NCI-H446 (cell line): ENCODE measurements at places on chromosomes 12 and 14.

DNA sequence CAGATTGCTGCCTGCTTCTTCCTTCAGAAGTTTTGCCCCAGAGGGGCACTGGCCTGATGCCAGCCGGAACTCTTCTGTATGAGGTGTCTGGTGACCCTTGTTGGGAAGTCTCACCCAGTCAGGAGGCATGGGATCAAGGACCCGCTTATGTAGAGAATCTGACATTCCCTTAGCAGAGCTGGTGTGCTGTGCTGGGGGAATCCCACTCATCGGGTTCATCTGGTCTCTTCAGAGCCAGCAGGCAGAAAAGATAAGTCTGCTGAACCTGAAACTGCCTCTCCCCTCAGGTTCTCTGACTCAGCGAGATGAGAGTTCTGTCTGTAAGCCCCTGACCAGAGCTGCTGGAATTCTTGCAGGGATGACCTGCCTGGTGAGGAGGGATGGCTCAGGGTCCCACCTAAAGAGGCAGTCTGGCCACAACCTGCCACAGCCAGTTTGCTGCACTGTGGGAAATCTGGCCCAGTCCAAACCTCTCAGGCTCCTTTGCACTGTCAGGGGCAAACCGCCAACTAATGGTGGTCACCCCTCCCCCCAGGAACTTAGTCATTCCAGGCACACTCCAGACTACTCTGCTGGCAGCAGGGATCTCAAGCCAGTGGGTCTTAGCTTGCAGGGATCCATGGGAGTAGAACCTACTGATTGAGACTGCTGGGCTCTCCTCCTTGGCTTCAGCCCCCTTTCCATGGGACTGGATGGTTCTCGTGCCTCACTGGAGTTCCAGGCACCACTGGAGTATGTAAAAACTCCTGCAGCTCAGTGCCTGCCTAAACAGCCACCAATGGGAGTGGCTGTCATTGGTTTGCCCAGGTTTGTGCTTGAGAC, 4.1 kb downstream of the CLEC2D start:
- peak; percentile 68 for DNase-seq

DNA sequence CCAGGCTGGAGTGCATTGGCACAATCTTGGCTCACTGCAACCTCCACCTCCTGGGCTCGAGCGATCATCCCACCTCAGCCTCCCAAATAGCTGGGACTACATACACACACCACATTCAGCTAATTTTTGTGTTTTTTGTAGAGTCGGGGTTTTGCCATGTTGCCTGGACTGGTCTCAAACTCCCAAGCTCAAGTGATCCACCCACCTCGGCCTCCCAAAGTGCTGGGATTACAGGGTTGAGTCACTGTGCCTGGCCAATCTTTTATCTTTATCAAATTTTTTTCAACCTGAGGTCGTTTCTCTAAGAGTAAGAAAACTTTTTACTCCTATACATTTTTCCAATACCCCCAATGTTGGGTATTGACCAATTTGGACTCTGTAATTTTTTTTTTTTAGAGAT, 40.0 kb upstream of the NAP1L1 start:
- no peak for DNase-seq

DNA sequence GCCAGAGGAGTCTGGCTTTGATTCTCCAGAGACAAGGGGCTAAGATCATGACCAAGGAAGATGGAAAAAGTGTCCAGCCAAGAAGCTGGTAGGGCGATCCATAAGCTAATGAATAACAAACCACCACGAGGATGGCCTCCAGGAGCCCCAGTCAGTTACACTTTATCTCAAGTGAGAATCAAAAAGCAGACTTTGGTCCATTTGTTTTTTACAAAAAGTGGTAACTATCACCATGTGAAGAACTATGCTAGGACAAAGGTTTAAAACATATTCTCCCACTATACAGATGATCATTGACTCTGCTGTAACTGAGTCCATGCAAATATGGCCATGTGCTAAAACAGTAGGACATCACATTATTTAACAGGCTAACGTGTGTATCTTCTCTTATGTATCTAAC, 13.9 kb downstream of the SETD3 start:
- DNase-seq: no peak

DNA sequence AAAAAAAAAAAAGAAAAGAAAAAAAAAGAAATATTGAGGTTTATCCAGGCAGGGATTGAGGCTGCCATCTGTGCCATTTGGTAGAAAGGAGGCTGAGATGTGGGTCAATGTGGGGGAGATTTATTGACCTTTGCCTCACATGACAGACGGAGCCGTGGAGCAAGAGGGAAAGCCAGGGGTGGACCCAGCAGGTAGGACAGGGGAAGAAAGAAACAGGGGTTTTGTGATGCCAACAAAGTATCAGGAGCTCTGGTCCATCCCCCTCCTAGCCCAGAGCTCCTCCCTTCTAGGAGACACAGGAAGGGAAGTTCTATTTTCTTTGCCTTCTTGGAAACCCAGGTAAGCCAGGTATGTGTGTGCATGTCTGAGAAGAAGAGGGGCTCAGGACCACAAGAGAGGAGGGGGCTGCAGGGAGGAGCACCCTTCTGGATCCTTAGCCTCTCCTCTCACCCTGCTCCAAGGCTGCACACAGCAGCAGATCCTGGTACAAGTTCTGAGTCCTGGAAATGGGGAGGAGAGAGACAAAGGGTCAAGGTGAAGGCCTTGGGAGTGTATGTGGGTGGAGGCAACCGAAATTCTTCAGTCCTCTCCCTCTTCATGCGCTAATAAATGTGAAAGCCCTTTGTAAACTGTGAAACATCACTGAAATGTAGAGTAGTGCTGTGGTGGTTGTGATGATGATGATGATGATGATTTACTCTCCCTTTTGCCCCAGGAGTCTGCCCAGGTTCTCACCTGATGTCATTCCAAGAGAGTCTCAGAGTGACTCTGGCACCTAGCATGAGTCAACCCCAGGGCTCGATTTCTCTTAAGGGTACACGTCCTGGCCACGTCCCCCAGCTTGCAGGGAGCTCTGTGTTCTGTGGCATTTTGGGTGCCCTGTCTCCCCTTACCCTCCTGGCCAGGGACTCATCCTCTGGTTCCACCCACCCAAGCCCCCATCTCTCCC, 26.3 kb downstream of the ZFP36L1 start:
- DNase-seq: no peak

DNA sequence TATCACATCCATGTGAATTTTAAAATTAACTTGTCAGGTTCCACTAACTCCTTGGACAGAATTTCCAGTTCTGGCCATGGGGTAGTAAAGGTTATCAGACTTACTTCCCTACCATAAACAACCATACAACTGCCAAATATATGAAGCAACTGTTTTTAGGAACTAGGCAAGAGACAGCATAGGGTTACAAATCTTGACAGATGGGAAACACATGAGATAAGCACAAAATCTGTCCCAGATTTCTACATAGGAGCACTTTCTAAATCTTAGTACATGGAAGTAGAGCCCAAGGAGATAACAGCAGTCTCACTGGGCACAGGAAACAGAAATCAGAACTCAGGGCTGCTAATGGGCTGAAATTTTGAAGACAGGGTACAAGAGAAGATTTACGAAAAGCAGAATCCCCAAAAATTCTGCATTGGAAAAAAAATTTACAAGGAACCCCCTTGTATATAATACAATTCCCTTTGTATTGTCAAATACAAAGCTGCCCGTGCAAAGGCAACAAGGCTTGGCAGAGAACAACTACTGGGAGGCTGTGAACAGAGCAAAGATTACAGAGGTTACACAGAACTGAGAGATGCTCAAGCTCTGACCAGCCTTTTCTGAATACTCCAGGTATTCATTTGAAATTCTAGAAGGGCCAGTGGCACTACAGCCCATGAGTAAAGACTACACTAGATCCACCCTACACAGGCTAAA, 43.2 kb downstream of the GALNT4 start:
- DNase-seq: no peak

DNA sequence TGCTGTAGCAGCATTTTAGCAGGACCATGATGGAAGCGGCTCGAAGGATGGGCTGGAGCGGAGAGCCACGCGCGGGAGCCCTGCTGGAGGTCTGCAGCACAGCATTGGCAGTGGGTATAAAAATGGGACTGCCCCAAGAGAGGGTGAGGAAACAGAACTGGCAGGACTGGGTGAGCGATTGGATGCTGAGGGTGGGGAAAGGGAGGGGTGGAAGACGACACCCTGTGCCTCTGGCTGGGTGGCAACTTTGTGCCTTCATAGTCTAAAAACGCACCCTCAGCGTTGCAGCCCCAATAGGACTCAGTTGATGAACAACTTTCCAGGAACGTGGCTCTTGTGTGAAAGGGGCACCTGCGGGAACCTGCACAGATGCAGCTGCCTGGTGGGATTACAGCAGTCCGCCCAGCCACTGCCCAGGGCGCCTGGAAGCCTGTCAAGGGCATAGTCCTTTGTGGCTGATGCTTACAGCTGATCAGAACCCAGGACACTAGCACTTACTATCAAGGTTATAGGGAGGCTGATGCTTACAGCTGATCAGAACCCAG, 73.0 kb downstream of the NINJ2 start:
- no peak for DNase-seq

- DNase-seq: no peak
These were observed 392.1 kb upstream of the DDHD1 start for GRCh38 chr14:53545217-53545616.

DNA sequence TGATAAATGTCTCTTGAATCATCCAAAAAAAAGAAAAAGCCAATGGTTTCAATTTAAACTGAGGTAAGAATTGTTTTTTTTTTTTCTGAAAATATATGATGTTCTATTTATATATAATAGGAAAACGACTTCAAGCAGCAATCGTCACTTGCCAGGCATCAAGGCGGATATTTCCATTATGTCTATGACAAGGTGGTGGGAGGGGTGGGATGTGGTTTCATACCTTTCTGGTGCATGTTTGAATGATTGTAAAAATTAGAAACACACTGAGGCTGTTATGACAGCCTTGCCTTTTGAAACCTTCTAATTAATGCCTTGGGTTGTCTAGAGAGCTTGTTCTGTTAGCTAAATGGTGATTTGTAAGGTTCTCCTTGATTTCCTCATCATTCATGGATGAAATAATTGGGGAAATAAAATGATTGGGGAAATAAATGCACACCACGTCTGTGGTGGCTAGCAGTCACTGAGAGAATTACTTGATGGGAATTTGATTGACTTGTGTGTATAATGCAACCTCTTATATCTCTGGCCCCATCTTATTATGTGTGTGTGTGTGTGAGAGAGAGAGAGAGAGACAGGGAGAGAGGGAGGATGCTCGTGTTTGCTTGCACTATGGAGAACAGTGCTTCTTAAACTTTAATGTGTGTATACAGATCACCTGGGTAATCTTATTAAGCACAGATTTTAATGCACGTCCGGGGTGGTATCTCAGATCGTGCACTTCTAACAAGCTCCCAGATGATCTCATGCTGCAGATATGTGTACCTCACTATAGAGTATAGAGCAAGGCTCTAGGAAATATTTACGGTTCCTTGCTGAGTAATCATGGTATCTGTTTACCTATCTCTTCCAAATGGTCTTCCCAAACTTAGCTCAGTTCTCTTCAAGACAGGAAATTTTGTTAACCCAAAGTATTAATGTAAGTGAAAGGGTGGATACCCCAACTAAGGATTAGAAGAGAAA, 502.6 kb downstream of the DIO2 start:
- no peak for DNase-seq

DNA sequence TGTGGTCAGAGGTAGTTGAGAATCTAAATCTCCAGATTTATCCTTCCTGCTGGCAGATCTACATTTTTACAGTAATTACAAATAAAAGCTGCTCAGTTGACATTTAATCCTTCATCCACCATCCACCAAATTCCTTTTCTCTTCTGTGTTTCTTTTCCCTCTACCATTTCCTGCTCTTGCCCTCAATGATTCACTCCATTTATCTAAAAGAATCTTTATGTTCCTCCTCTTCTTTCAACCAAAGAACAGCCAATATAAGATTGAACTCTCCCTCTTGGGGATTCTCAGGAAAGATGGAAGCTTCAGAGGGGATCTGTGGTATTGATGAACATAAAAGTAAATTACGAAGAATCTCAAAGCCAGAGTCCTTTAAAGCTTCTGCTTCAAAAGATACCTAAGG, 4.4 kb downstream of the MAP4K5 start:
- no peak for DNase-seq

DNA sequence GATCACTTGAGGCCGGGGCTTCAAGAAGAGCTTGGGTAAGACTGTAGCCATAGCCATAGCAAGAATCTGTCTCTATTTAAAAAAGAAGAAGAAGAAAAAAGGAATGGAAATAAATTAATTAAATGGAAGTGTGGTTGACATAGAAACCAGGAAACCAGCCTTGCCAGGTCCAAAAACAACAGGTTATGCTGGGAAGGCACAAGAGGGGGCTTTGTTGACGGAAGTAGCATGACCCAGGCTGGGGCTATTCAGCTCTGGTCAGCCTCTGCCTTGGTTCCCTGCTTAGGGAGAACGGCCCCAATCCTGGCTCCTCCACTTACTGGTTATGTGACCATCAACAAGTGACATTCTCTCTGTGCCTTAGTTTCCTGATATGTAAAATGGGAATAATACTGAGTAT, 14.4 kb upstream of the GPR68 start:
- no peak for DNase-seq

DNA sequence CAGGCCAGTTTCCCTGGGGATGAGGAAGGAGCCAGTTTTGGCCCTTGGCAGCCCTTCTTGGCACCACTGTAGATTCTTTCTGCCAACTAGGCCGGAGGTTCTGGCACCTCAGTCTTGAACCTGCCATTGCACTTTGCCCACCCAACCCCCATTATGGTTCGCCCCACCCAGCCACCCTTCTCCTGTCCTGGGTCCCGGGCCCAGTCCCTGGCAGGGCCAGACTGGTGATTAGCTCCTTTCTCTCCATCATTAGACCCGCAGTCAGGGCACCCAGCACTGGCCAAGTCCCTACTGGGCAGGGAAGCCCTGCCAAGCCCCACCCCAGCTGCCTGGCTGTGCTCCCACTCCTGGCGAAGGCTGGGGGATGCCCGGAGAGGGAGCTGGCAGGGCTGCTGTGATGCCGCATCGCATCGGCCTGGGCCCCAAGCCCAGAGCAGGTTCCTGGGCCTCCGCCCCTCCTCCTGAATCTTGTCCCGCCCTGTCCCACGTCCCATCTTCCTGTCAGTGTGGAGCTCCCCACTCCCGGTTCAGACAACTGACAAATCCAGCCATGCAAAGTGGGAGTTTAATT, 9.8 kb downstream of the FAM222A start:
- DNase-seq: peak; percentile 78

GRCh38 chr12:32191445-32191844, 84.8 kb downstream of the BICD1 start:
- no peak for DNase-seq

GRCh38 chr12:96044943-96045290, 9.5 kb upstream of the LTA4H start:
- no peak for DNase-seq

- DNase-seq: no peak
These were observed 67.1 kb downstream of the PRORP start for GRCh38 chr14:35189422-35189821.

- DNase-seq: no peak
These were observed 659 bp downstream of the PSMD9 start for GRCh38 chr12:121889274-121889624.

- DNase-seq: no peak
These were observed 1.6 kb downstream of the OGFOD2 start for GRCh38 chr12:122976648-122976975.

- no peak for DNase-seq
These were observed 610 bp upstream of the KMT2D start for GRCh38 chr12:49061157-49061650.

DNA sequence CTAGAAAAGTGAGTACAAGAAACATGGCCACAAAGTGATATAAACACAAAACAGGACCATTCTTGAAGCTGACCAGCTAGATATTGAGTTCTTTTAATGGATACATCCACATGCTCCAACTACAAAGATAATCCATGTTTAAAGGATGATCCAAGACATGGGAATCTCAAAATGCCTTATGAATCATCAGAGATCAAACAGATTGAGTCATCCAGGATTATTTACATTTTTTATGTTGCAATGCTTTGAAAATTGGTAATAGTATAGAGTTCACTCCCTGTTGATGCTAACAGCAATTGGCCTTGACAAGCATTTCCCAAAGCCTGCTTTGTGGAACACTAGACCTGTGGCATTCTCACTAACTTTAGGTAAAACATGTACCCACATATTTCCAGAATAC, 293.0 kb upstream of the TBX3 start:
- DNase-seq: no peak
